ENCODE measurements at places on chromosomes 2 and 18.

DNA sequence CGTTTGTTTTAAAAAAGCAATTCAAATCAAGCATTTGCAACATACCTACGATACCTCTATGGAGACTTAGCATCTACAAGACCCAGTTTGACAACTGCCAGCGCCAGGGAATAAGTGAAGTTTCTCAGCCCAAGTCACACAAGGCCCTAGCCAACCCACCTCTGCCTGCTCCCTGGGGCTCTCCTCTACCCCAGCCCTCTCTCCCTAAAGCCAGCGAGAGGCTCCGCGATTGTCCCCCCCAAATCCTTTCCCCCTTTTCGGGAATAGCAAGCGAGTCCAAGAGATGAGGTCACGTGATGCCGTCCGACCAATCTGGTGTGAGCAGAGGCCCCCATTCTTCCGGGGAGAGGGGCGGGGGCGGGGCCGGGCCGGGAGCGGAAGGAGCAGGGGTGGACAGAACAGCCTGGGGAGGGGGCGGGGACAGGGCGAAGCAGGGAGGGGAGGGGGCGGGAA is 102.2 kb upstream of the RAB6C start:
- DNase-seq: peak; percentile 90

GRCh38 chr2:202278036-202278760 is 12.6 kb downstream of the NOP58 start:
- peak; percentile 61 for DNase-seq

- no peak for DNase-seq
Observed at GRCh38 chr2:161245671-161246070, 62.6 kb upstream of the PSMD14 start.

- peak; percentile 97 for DNase-seq
Observed at GRCh38 chr2:144083211-144083610, 436.7 kb downstream of the ZEB2 start.

DNA sequence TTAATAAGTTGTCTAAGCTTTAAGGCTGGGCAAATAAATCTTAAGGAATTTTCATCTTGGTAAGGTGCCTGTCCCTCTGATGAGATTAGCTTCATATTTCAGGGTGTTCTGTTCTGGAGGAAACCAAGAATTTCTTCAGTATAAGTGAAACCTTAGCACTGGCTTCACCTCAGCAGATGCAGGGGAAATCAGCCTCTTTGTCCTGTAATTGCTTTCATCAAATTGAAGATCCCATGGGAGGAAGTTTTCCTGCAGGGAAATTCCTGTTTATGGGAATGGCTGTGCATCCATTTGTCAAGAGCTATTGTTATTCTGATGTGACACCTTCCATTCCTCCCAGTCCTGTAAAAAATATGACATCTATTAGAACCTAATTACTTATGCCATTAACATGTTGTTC is 174.5 kb downstream of the PTPRM start:
- DNase-seq: no peak

- DNase-seq: no peak
Observed at GRCh38 chr2:96506907-96507240, 1.7 kb upstream of the NEURL3 start.

GRCh38 chr2:164457271-164457670 is 164.0 kb downstream of the GRB14 start:
- DNase-seq: peak; percentile 10

- peak; percentile 64 for DNase-seq
Observed at GRCh38 chr2:121596221-121597080, 52.8 kb downstream of the CLASP1 start.

DNA sequence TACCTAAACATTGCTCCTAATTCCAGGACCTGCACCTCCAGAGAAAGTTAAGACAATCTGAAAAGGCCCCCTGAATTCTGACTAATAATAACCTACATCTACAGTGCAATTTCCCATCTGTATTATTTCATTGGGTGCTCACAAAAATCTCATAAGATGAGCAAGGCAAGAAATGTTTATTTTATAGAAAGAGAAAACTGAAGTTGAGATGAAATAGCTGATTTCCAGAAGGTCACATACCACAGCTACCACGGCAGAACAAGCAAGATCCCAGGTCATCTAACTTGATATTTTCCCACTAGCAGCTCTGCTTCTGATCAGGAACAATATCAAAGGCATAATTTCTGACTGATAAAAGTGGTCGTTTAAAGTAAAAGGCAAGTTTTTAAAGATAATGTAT is 105.8 kb upstream of the COL5A2 start:
- peak; percentile 53 for DNase-seq

- peak; percentile 96 for DNase-seq
Observed at GRCh38 chr2:112627060-112628040, 18.4 kb upstream of the SLC20A1 start.

DNA sequence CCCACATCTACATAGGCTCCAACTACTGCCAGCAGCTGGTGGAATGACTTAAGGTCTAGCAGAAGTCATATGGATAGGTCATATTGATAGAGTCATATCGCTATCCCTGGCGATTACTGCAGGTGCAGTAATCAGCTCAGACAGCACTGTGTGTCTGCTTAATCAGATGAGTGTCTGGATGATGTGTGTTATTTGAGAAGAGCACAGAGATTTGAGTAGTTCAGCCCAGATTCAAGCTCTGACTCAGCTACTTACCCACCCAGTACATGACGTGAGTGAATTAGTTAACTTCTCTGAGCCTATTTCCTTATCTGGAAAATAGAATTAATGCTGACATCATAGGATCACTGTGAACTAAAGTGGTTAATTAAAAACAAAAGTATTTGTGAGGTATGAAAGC is 78.9 kb downstream of the EHD3 start:
- DNase-seq: peak; percentile 33

- no peak for DNase-seq
Observed at GRCh38 chr2:127233710-127234109, 13.6 kb upstream of the CYP27C1 start.

DNA sequence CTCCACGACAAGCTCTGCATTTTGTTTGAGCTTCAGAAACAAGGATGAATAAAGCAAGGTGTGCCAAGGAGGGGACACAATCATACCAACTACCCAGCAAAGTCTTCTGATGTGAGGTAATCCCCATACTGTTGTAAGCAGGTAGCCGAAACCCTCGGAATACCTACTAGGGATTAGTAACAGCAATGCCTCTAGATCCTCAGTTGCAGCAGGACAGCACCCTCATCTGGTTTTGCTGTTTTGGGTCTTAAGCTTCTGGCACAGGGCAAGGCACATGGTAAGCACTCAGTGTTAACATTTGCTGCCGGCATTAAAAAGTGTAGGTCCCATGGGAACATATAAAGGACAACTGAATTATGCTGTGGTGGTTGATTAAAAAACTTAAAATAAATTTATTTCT is 16.0 kb upstream of the LINC00305 start:
- DNase-seq: no peak

GRCh38 chr2:144922519-144922918 is 402.6 kb upstream of the ZEB2 start:
- DNase-seq: no peak

DNA sequence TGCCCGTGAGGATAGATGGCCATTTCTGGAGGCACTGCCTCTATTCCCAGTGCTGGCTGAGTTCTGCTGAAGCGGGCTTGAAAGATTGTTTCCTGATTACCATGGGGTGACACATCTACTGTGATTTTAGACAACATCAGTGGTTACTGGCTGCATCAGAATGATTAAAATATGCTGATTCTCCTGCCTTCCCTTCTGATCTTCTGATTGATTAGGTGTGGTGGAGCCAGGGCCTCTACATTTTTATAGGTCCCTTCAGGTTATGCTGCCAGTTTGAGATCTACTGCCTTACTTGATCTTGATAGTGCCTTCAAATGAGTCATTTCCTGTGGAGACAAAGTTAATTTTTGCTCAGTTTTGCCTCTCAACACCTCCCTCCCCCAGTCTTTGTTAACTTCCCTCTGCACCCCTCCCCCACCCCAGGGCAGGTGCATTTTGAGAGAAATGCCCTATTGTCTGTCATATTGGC is 31.6 kb upstream of the SNORC start:
- DNase-seq: no peak

GRCh38 chr2:19580264-19580663 is 221.8 kb upstream of the OSR1 start:
- no peak for DNase-seq

DNA sequence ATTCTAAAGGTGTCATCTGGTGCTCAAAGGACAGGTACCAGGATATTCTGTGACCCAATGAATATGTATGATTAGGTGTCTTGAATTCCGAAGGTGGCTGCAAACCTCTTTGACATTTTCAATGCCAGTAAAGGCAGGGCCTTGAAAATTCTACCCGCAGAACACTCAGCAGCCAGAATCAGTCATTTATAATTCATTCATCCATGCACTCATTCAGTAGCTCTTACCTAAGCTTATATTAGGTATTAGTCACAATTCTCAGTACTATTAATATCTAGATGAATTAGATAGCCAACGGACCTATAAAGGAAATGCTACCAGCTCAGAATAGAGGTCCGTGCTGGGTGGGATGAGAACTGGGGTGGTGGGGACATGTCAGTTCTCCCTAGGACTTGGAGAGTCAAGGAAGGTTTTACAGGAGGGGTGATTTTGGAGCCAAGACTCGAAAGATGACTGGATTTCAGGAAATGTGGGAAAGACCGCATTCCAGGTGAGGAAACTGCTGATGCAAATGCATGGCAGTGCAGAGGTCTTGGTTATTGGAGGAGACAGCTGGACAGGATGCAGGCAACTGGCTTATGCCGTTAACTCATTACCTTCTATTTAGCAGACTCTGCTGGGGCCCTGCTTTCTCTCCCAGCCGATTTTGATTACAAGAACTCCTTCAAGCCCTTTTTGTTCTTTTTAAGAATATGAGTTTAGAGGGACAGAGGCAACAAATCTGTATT is 7.2 kb downstream of the TRIB2 start:
- DNase-seq: no peak

DNA sequence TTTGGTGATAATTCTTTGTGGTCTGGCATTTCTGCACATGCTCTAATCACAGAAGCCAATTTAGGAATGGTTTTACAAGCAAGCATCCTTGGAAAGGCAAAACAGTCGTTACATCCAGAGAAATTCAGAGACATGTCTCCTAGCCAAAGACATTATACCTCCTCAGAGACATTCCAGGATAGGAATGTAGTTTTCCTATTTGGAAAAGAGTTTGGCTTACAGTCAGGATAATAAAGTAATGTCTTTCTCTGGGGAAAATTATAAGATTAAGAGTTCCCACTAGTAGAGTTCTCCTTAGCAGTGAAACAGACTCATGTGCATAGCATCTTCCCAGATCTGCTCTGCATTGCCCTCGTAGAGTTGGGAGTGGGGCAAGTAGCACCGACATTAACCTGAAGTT is 753.6 kb upstream of the TMEFF2 start:
- DNase-seq: peak; percentile 1

DNA sequence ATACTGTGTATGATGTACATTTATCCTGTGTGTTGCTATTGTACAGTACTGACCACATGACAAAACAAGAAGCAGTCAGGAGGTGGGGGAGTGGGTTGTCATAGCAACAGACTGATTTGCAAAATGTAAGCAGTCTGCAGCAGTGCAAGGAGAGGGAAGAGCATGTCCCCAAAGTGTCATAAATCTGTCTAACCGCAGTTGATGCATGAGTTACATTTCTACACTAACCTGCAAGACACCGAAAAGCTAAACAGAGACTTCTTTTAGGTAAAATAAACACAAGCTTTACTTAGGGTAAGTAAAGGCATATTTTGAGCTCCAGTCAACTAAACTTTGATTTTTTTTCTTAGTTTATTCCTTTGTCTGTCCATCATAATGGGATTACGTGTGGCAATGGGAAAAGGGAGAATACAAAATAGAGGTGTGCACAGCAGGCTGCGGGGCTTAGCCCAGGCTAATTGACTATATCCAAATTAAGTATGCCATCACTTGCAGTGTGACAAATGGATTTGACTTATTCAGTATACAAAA is 134.5 kb downstream of the MEIS1 start:
- DNase-seq: peak; percentile 53

GRCh38 chr18:50395093-50395492 is 20.2 kb downstream of the SKA1 start:
- DNase-seq: no peak

- DNase-seq: no peak
Observed at GRCh38 chr18:79600596-79600995, 79.0 kb upstream of the CTDP1 start.

DNA sequence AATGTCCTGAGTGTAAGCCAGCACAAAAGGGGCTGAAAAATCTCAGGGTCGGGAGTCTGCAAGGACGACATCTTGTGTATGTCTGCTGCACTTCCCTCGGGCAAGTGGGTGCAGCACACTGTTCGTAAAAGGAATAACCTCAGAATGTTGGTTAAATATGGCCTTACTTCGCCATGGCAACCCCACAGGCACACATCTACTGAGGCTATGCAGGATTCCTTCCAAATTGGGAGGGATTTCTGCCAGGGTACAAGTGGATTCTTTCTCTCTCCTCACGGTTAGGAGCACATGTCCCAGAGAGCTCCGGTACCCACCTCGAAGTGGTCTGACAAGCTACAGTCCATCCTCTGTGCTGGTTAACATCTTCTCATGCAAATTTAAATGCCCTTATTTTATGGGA is 277.7 kb upstream of the PXDN start:
- DNase-seq: no peak

GRCh38 chr18:77255426-77256105 is 5.9 kb downstream of the GALR1 start:
- no peak for DNase-seq

DNA sequence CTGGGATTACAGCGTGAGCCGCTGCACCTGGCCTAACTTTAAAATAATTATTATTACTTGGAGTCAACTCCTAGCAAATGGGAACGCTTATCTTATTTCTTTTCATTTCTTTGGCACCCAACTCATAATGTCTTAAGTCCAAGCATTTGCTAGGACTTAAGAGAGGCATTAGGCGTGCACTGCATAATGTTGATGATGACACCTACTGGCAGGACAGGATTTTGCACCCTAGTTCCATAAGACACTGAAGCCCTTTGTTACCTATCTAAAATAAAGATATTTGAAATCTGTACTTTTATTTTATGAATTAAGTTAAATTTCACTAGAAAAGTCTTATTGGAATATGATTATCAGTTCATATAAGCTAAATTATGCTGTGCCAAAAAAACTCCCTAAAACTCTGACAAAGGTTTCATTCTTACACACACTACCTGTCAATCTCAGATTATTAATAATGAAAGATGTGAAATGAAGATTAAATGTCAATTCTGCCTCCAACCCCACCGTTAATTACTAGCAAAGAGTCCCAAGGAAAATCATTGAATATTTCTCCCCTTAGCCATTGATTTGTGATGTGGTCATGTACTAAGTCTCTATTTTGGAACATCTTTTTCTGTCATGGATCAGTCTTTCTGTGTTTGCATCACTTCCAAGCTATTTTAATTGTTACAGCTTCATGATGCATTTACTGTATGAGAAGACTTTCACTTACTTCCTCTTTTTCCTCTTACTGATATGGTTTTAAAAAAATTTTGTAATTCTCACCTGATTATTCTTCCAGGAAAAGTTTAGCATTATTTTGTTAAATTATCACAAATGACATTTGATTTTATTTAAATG is 12.7 kb upstream of the CDH2 start:
- peak; percentile 68 for DNase-seq
